EL (cell line): ENCODE measurements at places on chromosomes 2 and 18.

DNA sequence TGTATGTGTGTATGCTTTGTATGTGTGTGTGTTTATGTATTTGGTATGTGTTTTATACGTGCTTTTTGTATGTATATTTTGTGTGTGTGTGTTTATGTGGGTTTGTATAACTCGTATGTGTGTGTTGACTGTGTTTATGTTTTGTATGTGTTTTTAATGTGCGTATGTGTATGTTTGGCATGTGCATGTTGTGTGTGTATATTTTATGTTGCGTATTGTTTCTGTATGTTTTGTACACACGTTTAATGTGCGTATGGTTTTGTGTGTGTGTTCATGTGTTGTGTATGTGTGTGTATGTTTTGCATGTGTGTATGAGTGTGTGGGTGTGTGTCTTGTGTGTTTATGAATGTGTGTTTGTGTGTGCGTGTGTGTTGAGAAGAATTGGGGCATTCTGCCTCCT is 55.2 kb upstream of the NCK2 start:
- DNase-seq, result no peak

DNA sequence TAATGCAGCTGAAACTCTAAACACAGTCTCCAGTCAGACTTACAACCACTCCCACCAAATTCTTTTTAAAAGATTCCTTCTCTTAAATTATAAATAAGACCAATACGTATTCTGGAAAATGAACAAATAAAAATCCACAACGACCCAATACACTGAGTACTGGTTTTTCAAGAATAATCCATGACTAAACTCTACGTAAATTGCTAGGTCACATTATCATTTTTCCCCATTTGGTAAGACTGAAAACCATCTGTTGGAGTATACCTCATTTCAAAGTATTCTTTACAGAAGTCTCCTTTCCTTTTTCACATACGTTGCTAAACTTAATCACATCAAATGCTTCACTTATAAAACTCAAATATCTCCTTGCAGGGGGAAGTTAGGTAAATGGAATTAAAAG is 6.0 kb downstream of the ZNF516 start:
- no peak for DNase-seq

- DNase-seq, result no peak
Observed at GRCh38 chr18:13362607-13363006, 144.0 kb downstream of the LDLRAD4 start.

GRCh38 chr2:121256720-121257479 is 28.1 kb downstream of the TFCP2L1 start:
- DNase-seq, result no peak

- no peak for DNase-seq
Observed at GRCh38 chr18:45071956-45072355, 391.3 kb downstream of the SETBP1 start.

DNA sequence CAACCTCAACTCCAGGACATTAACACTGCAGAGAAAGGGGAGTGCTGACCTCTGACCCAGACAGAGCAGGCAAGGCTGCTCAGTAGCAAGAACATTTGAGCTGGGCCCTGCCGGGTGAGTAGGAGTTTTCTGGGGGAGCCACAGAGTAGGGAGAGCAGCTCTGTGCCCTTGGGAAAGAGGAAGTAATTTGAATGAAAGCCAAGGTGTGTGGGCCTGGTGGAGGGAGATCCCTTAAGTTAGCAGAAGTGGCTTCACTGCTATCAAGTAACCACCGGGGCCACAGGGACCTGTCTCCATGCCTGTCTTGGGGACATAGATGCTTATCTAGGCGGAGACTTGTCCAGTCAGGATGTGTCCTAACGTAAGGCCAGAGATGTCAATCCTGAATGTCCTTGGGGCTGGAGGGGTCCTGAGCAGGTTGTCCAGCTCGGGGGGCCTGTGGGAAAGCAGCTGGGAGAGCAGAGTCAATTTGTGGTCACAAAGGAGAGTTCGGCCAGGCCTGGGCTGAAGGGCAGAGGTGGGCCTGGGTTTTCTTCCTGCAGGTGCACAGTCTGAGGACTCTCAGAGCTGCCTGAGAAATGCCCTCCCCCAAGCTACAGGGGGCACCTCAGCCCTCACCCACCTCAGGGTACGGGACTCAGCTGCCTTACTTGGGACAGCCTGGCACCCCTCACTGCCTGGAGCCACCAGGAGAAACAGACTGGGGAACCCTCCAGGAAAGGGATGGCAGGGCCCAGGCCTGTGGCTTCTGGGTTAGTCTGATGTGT is 15.0 kb upstream of the OTOF start:
- DNase-seq, result no peak

DNA sequence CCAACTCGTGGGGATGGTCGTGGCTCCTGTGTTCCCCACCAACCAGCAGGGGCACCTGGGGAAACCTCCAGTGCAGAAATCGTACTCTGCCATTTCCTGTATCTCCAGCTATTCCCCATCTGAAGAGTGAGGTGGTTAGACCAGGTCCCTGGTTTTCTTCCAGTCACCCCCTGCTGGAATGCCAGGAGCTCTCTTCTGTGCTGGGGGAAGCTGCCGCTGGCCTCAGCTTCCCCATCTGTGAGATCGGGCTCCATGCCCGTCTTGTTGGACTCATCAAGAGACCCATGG is 119.7 kb downstream of the INHBB start:
- DNase-seq, result no peak

DNA sequence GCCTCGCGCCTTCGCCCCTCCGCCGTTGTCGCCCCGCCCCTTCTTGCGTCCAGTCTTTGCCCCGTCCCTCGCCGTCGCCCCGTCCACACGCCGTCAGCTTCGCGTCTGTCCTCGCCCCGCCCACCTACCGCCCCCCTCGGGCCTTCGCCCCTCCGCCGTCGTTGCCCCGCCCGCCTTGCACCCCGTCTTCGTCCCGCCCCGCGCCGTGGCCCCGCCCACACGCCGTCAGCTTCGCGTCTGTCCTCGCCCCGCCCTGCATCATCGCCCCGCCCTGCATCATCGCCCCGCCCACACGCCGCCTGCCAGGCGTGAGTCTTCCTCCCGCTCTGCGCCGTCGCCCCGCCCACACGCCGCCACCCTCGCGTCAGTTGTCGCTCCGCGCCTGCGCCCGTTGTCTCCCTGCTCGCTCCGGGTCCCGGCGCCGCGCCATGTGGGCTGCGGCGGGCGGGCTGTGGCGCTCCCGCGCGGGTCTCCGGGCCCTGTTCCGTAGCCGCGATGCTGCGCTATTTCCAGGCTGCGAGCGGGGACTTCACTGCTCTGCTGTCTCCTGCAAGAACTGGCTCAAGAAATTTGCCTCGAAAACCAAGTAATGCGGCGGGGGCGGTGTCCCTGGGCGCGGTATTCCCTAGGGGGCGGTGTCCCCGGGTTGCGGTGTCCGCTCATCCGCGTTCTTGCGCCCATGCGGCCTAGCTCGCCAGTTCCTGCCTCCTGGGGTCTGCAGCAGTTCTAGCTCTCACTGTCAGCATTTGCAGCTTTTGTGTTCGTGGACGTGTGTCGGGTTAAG is at the start of gene RBFA:
Gene RBFA (plus strand): TSS at position 367 of the 784 bp plus-strand sequence. CDS start 62 bp downstream, at position 429.
- peak; percentile 98 for DNase-seq

GRCh38 chr2:1607971-1608688 is 136.2 kb downstream of the PXDN start:
- peak; percentile 45 for DNase-seq

GRCh38 chr2:128306931-128307460 is 11.7 kb downstream of the HS6ST1 start:
- DNase-seq, result no peak

DNA sequence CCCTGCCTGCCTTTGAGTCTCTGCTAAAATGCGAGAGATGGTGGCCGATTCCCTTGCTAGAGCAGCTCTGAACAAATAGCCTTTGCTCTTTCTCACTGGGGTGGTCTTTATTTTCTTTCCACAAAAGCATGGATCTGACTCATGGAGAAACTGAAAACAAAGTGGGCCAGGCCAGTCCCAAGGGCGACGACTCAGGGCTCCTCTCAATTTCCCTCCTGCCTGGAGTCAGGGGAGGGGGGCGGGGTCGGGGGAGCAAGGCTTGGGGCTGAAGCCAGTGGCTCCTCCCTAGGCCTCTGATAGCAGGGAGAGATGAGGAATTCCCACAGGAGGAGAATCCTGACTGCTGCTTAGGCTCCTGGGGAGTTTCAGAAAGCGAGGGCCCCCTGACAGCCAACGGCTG is 17.1 kb upstream of the IL1R2 start:
- peak; percentile 42 for DNase-seq

GRCh38 chr2:207475546-207475945 is 54.2 kb upstream of the CREB1 start:
- no peak for DNase-seq

- DNase-seq, result no peak
Observed at GRCh38 chr2:37637985-37638384, 33.5 kb downstream of the CDC42EP3 start.

- no peak for DNase-seq
Observed at GRCh38 chr2:239078128-239078924, 230.4 kb downstream of the TWIST2 start.

- DNase-seq, result no peak
Observed at GRCh38 chr2:10215393-10215935, 87.2 kb upstream of the HPCAL1 start.
